ENCODE measurements at places on chromosomes 5 and 9. TPM values are rescaled to one million over a fixed set of nuclear protein-coding genes. Genes with fewer than 3 reads are reported as not detected.

Gene GPSM1
- 37.1 TPM for total RNA-seq

Gene C9
- total RNA-seq = 0.34 TPM

DNA sequence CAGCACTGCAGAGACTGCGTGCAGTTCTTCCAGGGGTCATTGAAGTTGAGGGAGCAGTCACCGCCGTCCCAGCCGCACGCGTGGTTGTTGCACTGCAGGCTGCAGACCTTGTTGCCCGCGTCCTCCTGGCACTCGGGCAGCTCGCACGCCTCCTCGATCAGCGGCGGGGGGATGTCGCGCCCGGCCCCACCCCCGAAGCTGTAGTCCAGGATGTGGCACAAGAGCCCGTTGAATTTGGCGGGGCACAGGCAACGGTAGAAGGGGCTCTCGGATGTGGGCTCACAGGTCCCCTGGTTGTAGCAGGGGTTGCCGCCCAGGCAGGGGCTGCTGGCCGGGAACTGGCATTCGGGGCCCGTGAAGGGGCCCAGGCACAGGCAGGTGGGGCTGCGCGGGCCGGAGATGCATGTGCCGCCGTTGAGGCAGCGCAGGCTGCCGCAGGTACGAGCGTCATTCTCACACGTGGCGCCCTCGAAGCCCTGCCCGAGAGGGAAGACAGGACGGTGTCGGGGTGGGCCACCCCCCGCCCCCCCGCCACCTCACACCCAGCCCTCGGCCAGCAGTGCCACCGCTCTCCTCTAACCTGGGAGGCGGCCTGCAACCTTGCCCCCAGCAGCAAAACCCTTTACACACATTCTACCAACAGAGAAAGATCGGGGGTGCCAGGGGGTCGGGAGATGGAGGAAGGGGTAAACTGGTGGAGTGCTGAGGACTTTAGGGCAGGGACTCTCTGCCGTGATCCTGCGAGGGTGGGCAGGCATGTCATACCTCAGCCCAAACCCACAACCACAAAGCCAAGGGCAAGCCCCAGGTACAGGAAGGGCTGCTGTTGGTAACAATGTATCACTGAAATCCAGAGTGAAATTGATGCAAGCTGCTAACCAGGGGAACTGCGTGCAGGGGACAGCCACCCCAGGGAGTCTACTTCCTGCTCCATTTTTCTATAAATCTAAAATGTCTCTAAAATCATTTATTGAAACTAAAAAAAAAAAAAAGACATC lies 22.9 kb upstream of the SEC16A start:
- DNase-seq = no peak

Gene MGAT1
- 124 TPM for total RNA-seq

Gene THOC3
- 55.6 TPM for total RNA-seq

Gene SLC4A9
- not detected for total RNA-seq

Gene VLDLR
- 11.1 TPM for total RNA-seq

DNA sequence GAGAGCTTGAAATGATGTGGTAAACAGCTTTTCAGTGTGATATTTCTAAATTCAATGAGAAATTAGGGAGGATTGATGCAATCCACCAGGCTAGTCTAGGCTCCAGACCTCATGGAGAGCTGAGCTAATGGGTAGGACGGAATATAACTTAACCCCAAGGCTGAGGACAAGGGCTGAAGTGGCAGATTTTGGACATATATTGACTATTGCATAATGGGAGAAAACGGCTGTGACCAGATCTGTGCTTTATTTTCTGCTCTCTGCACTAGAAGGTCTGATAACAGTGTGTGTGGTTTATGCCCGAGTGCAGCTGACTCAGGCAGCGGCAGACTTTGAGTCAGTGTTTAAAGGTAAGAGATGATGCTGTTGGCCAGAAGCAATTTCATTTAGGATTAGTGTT lies 70.6 kb downstream of the ACTBL2 start:
- DNase-seq = no peak

GRCh38 chr9:32589083-32589723 lies 16.2 kb upstream of the NDUFB6 start:
- DNase-seq = peak; percentile 72

GRCh38 chr5:177336603-177337494 lies 14.6 kb downstream of the LMAN2 start:
- no peak for DNase-seq

DNA sequence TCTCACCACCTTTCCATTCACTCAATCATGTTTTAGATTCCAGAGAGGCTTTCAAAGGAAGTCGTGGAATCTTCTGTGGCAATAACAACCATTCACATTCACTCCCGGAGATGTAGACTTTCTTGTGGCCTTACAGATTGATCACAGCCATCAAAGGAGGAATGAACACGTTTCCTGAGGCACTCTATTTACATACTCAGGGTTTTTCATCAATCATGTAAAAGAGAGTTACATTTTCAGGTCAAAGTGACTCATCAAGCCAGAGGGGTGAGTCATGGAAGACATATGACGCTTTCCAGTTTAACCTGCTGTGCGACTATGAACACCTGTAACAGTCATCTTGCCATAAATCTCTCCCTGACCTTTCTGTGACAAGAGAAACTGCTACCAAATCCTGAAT lies 39.3 kb upstream of the RAD23B start:
- no peak for DNase-seq

Gene SHOC1
- not detected for total RNA-seq

Gene AQP7
- total RNA-seq = not detected

GRCh38 chr5:83718195-83718825 lies 2.3 kb downstream of the HAPLN1 start:
- DNase-seq = peak; percentile 83

- no peak for DNase-seq
These were observed 568.5 kb downstream of the PDE4D start for GRCh38 chr5:59325070-59325469.

Gene FAM200C
- 3.8 TPM for total RNA-seq

DNA sequence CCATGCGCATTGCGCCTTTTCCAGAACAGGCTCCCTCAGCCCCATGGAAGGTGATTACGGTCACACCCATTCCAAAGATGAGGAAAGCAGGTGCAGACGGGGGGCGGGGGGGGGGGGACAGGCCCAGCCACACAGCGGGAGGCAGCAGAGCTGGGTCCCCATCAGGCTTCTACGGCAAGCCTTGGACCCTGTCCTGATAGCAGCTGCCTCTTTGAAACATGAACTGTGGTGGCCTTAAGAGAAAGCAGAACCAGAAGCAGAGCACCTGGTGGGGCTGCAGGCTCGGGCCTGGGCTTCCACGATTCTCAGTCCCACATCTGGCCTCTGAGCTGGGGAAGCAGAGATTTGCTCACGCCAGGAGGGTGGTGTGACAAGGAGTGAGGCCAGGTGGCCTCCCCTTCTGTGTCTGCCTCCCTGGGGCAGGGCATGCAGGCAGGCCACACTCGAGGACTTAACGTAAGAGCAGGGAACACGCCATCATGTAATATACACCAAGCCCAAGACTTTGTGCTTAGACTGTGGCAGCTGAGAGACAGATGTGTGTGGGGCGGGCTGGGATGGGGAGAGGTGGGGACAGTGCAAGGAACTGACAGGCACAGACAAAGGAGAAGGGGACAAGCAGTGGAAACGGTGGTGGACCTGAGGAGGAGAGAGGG lies 14.2 kb upstream of the PHYKPL start:
- DNase-seq = no peak

DNA sequence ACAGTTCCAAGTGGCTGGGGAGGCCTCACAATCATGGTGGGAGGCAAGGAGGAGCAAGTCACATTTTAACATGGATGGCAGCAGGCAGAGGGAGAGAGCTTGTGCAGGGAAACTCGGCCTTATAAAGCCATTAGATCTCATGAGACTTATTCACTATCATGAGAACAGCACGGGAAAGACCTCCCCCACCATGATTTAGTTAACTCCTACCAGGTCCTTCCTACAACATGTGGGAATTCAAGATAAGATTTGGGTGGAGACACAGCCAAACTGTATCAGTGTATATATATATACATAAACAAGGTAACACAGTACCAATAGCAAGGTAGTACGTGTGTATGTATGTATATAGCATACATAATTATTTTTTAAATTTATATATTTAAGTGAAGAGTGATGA lies 50.9 kb downstream of the NFX1 start:
- DNase-seq = no peak

DNA sequence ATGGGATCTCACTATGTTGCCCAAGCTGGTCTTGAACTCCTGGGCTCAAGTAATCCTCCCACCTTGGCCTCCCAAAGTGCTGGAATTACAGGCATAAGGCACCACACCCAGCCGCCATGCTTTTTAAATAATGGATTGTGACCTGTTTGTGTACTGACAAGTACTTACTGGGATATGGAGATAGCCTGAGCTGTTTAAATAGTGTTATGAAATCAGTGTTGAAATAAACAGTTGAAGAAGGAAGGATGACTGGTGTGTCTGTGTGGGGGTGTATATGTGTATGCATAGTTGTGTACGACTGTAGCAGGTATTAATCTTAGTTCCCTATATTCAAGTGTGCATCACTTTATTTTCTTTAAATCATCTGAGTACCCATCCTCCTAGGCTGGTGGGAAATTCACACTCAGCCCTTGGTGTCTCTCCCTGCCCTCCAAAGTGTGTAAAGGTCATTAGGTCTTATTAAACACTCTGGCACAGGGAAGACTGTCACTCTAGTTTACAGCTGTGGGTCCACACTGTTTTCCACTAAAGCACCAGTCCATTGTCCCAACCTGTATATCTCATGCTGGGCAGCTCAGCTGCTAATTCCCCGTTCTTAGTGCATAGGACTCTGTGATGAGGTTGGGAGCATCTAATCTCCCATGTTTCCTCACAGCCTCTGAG lies 91.0 kb downstream of the SNX18 start:
- no peak for DNase-seq

Gene RELL2
- total RNA-seq = 3.9 TPM

- no peak for DNase-seq
These were observed 58.6 kb downstream of the PRKACG start for GRCh38 chr9:68955330-68955729.

Gene LHFPL2
- 67.7 TPM for total RNA-seq

GRCh38 chr9:104227108-104227507 lies 133.0 kb downstream of the SMC2 start:
- no peak for DNase-seq

Gene PRR7
- total RNA-seq = 4.5 TPM

DNA sequence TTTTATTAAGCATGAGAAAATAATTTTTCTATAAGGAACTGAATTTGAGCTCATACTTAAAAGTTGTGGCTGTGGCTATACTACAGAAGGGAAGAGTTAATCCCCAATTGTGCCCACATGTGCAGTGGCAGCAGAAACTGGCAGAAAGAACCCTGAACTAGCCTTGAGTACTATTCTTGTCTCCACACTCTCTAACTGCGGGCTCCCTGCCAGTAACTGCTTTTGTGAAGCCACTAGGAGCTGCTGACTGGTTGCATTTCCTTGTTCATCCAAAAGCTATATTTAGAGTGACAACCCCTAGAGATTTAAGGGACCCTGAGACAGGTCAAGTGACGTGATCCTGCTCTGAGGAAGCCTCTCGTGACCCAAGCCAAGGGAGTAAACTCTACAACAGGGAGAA lies 238.6 kb downstream of the ELAVL2 start:
- no peak for DNase-seq

Gene VAV2
- total RNA-seq = 22.7 TPM

DNA sequence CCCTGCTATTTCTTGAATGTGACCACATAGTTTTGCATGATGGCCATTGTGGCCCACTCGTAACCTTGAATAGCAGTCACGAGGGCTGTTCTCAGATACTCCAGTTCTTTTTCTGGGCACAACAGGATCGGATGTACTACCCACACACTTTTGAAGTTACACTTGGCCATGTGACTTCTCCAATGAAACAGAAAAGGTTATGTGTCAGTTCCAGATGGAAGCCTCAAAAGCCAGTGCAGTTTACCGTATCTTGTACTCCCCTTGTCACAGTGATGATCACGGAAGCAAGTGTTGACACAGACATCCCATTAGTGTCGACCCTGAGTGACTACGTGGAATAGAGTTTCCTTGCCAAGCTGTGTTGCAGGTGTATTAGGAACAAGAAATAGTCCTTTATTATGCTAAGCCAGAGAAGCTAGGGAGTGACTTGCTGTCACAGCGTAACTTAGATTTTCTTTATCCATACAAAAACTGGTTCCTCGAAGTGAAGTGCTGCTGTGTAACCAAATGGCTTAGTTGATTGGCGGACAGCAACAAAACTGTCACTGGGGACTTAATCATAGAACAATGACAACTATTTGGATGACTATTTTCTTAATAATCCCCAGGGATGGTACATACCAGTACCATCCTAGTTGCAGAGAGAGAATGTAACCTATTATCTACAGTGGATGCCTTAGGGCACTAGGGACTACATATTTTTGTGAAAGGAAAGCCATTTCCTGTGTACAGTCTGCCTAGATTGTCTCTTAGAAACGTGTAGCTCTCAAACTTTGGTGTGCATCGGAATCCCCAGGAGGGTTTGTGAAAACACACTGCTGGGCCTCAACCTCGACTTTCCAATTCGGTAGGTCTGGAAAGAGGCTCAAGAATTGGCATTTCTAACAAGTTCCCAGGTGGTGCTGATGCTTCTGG lies 90.1 kb upstream of the DMRT1 start:
- DNase-seq = peak; percentile 51

GRCh38 chr5:92179651-92180050 lies 796.5 kb upstream of the ARRDC3 start:
- no peak for DNase-seq

Gene IL4
- not detected for total RNA-seq

GRCh38 chr9:32741706-32742105 lies 41.6 kb upstream of the TMEM215 start:
- DNase-seq = no peak

Gene IFNA13
- not detected for total RNA-seq

Gene GABRA1
- total RNA-seq = not detected

Gene PFN3
- not detected for total RNA-seq

Gene NMRK1
- 36.9 TPM for total RNA-seq

Gene PCDHGA6
- 2.2 TPM for total RNA-seq

Gene TSSK1B
- total RNA-seq = not detected

Gene ZBTB5
- total RNA-seq = 14.4 TPM

Gene GLDC
- total RNA-seq = 3.2 TPM

- peak; percentile 74 for DNase-seq
These were observed 2.5 kb downstream of the PTGES2 start for GRCh38 chr9:128124873-128125579.

Gene CXCL14
- total RNA-seq = 0.09 TPM

GRCh38 chr9:78806492-78807160 lies 509.7 kb downstream of the PSAT1 start:
- no peak for DNase-seq

DNA sequence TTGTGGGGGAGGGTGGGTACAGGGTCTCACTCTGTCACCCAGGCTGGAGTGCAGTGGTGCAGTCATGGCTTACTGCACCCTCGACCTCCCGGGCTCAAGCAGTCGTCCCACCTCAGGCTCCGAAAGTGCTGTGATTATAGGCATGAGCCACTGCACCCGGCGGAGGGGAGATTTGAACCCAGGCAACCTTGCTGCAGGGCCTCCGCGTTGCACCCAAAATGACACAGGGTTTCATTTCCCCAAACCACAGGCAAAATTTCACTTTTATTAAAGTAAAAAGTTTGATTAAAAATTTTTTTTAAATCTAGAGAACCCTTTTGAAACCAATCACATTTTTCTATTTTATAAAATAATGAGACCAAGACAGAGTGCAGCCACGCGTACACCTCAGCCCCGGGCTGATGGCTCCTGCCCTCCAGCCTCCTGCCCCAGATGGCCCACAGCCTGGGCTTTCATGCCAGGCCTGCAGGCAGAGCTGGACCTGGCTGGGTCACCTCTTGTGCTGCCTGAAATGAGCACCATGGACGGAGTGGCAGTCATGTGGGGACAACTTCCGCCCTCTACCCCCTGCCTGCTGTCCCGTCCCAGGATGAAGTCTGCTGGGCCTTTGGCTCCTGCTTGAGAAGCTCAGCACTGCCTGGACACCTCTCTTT lies 30.5 kb downstream of the USP20 start:
- DNase-seq = no peak

Measured in dermis blood vessel endothelial cell (primary cell).